ENCODE measurements at places on chromosomes 7 and 10.

- DNase-seq, result no peak
Observed at GRCh38 chr10:6119423-6119822, 30.6 kb downstream of the RBM17 start.

DNA sequence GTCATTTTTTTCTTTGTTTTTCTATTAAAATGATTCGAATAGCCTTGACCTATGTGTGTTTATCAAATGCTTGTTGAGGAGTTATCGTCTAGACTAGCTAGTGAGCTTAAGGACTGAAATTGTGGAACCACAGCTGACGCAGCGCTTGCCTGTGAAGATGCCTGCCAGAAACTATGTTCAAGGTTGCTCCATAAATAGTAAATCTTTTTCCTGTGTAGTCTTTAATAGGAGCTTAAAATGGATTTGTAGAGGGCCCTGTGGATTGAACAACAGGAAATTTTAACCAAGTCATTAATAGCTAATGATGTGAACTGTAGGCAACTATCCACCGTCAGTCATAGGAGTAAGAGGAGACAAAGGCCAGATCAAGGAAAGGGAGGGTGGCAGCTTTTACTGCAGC, 145.1 kb downstream of the GNAI1 start:
- no peak for DNase-seq

DNA sequence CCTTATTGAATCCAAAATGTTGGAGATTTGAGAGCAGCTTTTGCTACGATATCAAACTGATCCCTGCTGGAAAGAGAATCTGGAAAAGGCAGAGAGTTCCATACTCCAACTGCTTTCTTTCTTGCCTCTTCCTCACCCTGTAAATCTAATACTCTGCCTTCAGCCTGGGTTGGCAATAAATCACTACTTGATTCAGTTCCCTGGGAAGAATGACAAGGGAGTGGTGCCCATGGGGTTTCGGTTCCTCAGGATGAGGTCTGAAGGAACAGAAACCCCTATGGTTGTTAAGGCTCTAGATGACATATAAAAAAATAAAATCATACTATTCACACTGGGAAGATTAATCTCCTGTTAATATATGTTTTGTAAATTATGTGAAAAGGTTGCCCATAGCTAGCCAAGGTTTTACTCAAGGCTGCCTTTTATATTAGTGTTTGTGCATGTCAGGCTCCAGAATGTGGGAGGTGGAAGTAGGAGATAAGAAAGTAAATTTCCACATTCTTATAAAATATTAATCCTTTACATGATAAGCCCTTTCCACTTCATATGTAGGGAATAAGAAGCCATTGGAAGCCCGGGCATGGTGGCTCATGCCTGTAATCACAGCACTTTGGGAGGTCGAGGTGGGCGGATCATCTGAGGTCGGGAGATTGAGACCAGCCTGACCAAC, 106.2 kb upstream of the CACNA2D1 start:
- DNase-seq, result no peak

GRCh38 chr10:86755740-86756510, 494 bp upstream of the BMPR1A start:
- peak; percentile 80 for DNase-seq

GRCh38 chr7:70615066-70615606, 516.8 kb upstream of the GALNT17 start:
- no peak for DNase-seq

- no peak for DNase-seq
Observed at GRCh38 chr10:4059471-4060138, 274.6 kb upstream of the KLF6 start.

- DNase-seq, result no peak
Observed at GRCh38 chr10:72013202-72013945, 49.2 kb downstream of the CHST3 start.

- no peak for DNase-seq
Observed at GRCh38 chr7:92740134-92740533, 96.2 kb downstream of the CDK6 start.

DNA sequence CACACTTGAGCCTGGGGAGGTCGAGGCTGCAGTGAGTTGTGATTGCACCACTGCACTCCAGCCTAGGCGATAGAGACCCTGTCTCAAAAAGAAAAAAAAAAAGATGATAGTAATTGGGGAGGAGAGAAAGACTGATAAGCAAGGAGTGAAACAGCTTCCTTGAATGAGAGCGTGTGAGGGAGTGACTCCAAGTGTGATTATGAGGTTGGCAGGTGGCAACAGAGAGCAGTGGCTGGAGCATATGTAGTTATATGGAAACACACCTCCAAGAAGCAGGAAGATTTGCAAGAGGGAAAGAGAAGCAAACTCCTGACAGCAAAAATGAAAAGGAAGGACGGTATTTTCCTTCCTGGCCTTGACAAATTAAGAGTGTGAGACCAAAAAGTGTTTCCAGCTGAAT, 50.4 kb downstream of the VKORC1L1 start:
- DNase-seq, result no peak

GRCh38 chr7:114630201-114630990, 215.8 kb downstream of the FOXP2 start:
- DNase-seq, result no peak

DNA sequence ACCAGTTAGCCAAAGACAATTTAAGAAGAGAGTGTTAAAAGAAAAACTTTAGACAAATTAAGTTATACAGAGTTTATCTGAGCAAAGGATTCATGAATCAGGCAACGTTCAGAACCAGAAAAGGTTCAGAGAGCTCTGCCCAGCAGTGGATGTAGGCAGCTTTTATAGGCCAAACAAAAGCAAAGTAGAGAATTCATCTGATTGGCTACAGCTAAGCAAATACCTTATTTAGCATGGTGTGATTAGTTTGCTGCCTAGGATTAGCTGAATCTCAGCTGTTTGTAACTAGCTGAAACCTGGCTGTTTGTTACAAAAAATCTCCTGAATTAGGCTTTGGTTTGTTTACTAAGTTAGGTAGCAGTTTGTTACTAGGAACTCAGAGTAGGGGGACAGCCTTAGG, 66.0 kb downstream of the SLC25A40 start:
- DNase-seq, result no peak

GRCh38 chr10:99419688-99420087, 10.7 kb downstream of the GOT1 start:
- no peak for DNase-seq

DNA sequence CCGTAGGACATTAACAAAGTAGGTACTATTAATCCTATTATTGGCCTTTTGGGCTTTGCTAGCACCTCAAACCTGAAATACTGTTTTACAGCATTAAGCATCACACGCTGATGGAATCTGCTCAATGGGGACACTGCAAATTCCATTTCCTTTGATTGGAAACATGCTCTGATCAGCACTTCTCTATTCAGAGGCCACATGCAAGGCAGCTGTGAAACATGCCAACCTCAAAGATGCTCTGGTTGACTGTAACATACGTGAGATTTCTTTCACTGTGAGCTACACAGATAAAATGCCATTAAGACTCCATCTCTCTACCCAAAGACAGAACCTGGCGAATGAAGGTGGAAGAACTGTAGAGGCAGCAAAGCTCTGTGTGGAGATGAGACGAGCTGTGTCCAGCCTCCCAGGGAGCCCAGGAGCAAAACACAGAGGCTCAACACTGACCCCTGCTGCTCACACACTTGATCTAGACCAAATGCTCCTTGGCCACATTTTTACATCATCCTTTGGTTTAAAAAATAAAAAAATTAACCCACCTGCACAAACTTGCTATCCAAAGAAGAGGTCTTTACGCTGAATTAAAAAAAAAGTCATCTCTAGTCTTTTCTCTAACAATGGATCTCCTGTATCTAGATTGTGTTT, 8.0 kb downstream of the RSU1 start:
- DNase-seq, result peak; percentile 19

DNA sequence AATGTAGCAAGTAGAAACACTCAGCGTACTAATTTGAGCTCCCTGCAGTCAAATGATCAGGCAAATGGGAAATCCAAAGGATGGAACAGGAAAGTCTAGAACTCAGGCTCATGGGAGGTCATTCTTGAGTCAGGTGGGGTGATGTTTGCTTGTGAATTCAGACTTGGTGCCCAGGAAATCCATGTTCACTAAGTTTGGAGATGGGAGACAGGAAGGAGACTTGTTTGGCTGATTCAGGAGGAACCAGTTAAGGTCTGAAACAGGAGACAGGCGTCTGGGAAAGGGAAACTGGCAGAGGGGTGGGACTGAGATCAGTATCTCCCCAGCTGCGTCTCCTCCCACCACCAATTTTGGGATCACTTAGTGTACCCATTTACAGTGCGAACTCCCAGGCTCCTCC, 38.4 kb upstream of the ZNF438 start:
- DNase-seq, result no peak

DNA sequence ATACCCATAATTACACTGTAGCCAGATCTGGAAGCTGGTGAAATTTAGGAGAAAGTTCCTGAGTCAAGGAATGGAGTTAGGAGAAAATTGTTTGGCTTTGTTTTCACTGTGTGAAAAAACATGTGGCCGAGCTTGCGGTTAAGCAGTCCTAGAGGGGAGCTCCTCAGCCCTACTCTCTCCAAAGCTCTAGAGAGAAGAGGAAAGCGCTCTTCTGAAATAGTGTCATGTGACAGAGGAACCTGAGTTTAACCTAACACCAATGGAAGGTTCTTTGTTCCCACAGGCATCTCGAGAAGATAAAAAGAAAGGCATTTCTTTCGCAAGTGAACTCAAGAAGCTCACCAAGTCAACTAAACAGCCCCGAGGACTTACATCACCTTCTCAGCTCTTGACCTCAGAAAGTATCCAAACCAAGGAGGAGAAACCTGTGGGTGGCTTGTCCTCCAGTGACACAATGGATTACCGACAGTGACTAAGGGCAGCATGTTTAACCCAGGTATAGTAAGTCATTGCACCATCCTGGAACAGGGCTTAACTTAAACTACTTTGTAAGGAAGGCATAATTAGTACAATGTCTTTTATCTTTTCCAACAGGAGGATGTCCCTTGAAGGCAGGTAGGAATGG, 38.0 kb downstream of the NOC3L start:
- DNase-seq, result no peak

DNA sequence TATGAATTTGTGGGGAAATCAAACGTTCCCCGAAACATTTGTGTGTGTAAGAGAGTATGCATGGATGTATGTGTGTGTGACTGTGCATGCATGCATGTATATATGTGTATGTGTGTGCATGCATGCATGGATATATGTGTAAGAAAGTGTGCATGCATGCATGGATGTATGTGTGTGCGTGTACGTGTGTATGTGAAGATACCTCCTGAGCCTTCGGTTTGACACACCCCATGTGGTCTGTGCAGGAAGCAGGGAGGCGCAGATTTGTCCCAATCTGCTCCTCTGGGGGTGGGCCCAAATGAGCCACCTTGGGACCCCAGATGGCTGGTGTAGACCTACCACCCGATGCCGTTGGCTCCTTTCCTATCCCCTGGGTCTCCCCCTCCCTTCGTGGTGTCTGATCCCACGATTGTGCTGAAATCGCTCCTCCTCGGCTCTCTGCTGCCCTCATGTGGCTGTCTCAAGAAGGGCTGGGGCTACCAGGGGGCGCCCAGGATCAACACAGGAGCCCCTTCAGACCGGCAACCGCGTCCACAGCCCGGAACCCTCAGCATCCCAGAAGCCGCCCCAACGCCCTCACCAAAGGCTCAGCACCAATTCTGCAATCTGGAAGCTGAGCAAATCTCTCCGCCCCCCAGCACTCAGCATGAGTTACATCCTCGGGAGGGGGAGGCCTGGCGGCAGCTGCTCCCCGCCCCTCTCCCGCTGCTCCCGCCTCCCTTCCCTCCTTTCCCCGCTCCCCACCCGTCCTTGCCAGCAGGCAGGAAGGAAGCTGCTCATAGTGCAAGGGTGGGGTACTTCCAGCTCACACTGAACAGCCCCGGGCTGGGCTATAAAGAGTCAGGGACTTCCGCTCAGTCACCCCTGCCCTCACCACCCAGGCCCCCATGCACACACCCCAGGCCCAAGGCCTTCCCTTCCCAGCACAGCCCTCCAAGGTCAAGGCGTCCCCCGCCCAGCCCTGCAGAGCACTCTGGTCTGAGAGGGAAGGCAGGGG, 2.3 kb upstream of the NOS3 start:
- no peak for DNase-seq

DNA sequence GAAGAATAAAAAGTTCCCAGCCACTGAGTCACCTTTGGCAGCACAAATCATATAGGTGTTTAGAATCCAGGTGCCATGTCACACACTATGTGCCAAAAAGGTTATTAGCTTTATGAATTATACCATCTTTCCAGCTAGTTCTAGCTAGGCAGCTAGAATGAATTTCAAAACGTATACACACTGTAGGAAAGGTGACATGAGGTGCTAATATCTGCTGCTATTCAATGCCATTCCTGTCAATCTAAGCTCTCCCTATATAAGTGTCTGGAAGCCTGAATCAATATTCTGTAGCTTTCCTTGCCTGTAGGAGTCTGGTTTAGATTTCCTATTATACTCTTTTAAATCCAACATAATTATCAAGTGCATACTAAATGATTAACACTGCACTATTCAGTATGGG, 868.6 kb downstream of the GATA3 start:
- no peak for DNase-seq

GRCh38 chr7:3267966-3268690, 32.9 kb upstream of the SDK1 start:
- no peak for DNase-seq

DNA sequence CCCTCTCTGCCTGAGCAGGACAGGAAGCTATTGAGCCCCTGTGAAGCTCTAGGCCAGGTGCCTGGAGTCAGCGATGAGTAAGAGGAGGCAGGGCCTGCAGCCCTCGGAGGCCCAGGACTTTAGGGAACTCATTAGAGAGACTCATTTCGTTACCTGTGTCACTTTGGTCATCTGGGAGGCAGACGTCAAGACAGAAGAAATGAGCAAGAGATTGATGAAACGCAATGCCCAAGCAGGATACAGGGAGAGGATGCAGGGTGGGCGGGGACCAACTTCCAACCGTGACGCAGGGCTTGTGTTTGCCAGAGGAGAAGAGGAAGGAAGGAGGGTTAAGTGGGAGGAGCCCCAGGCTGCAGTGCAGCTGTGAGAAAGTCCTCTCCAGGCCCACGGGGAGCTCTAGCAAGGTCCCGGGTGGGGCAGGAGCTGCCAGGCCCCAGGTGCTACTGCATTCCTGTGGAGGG, 26.4 kb upstream of the GNA12 start:
- no peak for DNase-seq

- DNase-seq, result no peak
Observed at GRCh38 chr7:138700857-138701536, at the start of gene SVOPL. Gene SVOPL, minus strand, starts transcription at chr7:138701362. Its CDS starts 22,317 bp downstream, at chr7:138679045.

DNA sequence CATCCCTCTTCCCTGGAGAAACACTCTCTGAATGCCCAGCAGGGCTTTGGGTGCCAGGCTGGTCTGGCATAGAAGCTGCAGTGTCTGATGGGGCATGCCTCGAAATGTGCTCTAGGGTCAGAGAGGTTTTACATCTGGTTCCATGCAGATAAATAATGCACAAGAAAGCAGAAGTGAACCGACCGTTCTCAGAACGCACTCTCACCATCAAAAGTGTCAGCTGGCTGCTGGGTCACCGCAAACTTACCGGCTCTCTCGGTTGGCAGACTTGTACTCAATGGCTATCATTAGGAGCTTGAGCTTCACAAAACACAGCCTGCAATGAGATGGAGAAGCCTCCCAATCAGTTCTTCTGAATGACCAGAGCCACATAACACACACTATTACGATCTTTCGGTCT, 610.0 kb downstream of the KCNMA1 start:
- no peak for DNase-seq

- DNase-seq, result peak; percentile 81
Observed at GRCh38 chr7:46908770-46909169, 673.1 kb downstream of the TNS3 start.

GRCh38 chr10:91551856-91552255, 81.0 kb downstream of the PPP1R3C start:
- DNase-seq, result peak; percentile 52

Measured in HFFc6 (cell line).